M059J (cell line): ENCODE measurements at places on chromosomes 3 and 15. TPM values are rescaled to one million over a fixed set of nuclear protein-coding genes. Genes with fewer than 3 reads are reported as not detected.

ABHD6 gene
- total RNA-seq, result 11.6 and 11.9 TPM in 2 replicates

CD200 gene
- 0.15 and 0.20 TPM in 2 replicates for total RNA-seq

C2CD4A gene
- 0.05 TPM in 1 of 2 replicates, not detected in the other for total RNA-seq

PTX3 gene
- 17.6 and 24.0 TPM in 2 replicates for total RNA-seq
